ENCODE measurements at places on chromosomes 11 and 22.

GRCh38 chr11:117230999-117231841, 653 bp downstream of the PCSK7 start:
- DNase-seq: no peak

DNA sequence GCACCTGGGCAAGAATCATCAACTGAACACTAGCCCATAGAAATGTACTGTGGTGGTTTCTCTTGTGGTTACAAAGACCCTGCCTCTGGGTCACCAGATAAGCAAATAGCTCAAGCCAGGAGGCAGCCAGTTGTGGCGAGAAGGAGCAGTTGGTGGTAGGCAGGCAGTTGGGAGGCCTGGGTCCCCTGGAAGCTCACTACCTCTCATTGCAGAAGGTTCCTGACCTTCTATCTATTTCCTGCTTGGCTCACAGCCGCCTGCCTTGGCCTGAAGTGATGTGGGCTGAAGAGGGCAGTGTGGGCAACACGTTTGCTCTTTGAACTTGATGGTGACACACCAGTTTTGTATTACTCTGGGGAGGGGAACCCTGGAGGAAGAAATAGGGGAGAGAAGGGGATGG, 34.7 kb downstream of the NECTIN1 start:
- no peak for DNase-seq

DNA sequence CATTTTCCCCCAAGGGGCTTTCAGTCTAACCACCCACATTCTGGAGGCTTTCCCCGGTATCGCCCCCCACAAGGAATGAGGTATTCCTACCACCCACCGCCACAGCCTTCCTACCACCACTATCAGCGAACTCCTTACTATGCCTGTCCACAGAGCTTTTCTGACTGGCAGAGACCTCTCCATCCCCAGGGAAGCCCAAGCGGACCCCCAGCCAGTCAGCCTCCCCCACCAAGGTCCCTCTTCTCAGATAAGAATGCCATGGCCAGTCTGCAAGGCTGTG, 14.6 kb upstream of the SLC25A18 start:
- DNase-seq: no peak

- DNase-seq: no peak
Measured at GRCh38 chr11:40403321-40403720, 1056.1 kb downstream of the LRRC4C start.

- DNase-seq: no peak
Measured at GRCh38 chr11:4068962-4069361, 25.6 kb upstream of the RRM1 start.

DNA sequence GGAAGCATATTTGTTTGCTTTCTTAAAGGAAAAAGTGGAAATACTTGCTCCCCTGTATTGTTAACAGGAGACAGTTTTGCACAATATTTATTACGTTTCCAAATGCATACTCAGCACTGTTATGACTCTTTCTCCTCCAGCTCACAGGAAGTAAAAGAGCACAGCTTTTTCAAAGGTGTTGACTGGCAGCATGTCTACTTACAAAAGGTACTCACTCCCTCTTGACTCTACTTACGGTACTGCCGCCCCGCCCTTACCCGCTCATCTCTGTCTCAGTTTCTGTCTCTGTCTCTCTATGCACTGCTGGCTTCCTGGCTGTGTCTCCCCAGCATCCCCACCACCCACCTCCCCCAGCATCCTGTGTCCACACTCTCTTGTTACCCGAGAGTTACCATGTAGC, 32.2 kb upstream of the MYO18B start:
- DNase-seq: no peak

DNA sequence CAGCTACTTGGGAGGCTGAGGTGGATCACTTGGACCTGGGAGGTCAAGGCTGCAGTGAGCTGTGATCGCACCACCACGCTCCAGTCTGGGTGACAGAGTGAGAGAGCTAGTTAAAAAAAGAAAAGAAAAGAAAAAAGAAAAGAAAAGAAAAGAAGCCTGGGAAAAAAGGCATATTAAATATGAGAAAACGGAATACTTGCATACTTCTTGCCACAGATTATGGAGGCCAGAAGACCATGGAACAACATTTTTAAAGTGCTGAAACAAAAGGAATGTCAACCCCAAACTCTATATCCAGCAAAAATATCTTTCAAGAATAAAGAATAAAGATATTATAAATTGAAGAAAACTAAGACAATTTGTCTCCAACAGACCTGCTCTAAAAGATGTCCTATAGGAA, 191.9 kb downstream of the EFCAB6 start:
- DNase-seq: no peak

DNA sequence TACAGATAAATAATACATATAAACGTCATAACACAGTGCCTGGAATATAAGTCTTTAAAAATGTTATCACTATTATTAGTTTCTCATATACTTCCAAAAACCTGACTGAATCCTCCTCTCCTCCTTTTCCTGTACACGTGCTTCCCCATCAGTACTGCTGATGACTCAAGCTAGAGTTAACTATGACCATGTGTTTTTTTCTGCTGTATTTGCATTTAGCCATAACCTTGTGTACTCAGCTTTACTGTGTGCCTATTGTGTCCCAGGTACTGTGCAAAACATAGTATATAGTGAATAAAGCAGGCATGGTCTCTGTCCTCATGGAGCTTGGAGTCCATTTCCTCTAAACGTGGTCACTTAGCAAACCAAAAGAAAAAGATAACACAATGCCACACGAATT, 56.5 kb upstream of the ARHGAP32 start:
- DNase-seq: no peak
